ENCODE measurements at places on chromosomes 12 and 14.

DNA sequence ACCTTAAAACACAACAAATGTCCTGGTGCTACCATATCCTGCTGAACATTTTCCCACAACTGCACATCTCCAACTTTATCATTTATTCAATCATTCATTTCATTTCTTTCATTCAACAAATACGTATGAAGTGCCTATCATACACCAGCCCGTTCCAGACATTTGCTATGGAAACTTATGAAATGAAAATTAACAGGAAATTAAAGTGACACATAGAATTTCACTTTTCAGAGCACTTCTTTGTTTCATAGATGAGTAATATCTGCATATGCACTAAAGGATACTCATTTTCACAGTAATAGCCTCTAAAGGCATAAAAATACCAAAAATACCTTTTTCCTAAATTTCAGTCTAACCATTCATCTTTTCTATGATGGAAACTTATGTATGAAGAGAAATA lies 12.6 kb downstream of the CNIH1 start:
- DNase-seq: no peak

GRCh38 chr12:118119449-118119879 lies 15.7 kb upstream of the VSIG10 start:
- no peak for DNase-seq

DNA sequence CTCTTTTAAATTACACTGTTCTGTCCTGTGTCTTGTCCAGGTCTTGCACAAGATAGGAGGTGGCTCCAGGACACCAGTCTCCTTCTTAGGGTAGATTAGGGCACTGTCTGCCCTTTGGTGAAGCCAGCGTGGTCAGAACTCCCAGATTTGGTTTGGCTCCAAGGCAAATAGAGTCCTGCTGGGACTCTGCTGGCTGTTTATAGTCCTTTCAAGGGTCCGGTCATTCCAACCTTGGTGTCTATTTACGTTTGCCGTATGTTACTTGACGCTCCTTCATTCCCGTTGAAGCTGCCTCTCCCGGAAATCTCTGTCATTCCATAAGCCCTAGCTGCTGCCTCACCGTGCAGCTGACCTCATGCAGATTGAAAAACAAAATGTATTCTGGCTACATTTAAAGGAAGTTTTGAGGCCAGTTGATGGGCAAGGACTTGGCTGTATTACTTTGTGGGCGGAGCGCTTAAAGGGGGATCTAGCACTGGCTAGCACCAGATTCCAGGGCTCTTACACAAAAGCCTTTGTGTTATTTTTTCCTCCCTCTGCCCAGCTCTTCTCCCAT lies 180.6 kb downstream of the AKAP6 start:
- peak; percentile 98 for DNase-seq

DNA sequence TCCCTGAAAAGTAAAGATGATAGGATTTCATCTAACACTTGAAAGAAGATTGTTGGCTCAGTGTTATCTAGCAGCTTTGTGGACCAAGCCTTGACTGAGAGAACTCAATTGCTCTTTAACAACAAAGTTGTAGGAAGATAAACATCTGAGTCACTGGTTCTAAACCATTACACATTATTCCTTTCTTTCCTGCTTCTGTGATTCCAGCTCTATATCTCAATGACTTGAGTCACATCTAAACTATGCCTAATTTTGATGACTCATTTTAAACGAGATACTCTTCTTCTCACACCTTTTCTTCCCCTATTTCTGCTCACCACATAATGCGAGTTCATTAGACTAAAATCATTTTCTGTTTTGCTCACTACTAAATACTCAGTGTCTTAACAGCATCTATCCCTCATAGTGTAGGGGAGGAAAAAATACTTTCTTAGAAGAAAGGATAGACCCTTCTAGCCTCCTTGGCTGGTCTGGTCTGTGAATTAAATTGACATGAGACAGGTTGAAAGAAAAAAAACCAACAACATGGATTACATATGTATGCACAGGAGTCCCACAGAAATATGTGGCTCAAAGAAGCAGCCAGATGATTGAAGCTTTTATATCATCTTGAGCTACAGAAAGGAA lies 201.4 kb downstream of the C12orf50 start:
- DNase-seq: peak; percentile 99

GRCh38 chr12:20044351-20044750 lies 324.0 kb upstream of the PDE3A start:
- no peak for DNase-seq

GRCh38 chr12:22287776-22288621 lies 46.5 kb downstream of the ST8SIA1 start:
- peak; percentile 45 for DNase-seq
